Muscle of arm (tissue), 14 donors: ENCODE measurements at places on chromosomes 1 and 21.
A peak's percentile ranks its signal among the peaks of the same experiment; 100 is the strongest.

DNA sequence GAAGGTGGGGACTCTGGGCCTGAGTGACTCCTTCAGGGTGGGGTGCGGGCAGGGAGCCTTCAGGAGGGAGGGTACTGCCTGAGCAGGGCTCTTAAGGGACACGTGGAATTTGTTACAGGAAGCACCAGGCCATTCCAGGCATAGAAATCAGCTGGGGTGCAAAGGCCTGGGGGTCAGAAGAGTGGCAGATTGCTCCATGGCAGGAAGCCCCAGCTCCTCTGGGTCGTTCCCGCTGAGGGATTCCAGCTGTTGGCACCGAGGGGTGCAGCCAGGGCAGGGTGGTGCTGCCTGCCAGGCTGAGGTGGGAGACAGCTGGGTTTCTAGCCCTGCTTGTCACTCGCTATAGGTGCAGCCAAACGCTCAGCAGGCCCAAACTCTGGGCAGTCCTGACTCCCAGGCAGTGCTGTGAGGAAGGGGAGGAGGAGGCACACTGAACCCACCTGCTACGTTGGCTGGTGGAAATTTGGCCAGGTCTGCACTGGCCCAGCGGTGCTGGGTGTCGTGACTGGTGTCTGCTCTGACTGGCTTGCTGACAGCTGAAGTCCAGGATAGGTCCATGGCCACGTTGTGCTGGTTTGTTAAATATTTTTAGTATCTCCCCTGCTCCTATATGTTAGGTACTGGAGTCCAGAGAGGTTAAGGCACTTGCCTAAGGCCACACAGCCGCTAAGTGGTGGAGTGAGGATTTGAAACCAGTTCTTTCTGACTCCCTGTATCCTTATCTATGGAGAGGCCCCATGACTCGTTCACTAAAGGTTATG is 19.3 kb downstream of the TNFRSF1B start:
- no peak for DNase-seq

DNA sequence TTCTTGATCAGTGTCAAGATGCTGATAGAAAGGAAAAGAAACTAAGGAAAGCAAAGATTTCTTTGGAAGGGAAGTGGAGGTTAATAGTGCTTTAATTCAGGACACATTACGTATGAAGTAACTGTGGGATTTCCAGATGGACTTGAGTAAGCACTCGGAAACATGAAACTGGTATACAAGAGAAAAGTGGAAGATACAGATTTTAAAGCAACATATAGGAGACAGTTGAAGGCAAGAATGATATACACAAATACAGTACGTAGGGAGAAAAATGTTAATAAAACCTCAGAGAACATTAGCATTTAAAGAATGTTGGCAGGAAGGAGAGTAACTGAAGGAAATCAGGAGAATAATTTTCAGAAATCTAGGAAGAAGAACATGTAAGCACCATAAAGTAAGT is 730.9 kb upstream of the ADGRL2 start:
- no peak for DNase-seq

- no peak for DNase-seq
These were observed 31.2 kb upstream of the CFAP126 start for GRCh38 chr1:161398900-161399256.

DNA sequence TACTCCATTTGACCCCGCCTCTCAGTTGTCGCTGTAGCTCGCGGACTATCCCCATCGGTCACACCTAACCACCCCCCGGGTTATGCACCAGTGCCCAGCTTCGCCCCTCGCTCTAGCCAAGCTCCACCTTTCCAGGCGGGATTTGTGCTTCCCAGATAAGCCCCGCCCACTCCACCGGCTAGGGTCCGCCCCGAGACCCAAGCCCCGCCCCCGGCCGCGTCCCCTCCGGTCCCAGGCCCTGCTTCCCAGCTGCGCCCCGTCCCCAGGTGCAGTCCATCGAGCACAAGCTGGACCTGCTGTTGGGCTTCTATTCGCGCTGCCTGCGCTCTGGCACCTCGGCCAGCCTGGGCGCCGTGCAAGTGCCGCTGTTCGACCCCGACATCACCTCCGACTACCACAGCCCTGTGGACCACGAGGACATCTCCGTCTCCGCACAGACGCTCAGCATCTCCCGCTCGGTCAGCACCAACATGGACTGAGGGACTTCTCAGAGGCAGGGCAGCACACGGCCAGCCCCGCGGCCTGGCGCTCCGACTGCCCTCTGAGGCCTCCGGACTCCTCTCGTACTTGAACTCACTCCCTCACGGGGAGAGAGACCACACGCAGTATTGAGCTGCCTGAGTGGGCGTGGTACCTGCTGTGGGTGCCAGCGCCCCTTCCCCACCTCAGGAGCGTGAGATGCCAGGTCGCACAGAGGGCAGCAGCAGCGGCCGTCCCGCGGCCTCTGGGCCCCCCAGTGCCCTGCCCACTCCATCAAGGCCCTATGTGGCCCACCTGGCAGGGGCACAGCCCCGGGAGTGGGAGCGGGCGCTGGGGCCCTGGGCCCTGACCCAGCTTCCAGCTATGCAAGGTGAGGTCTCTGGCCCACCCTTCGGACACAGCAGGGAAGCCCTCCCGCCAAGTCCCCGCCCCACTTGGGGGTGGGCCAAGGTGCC is 23.9 kb downstream of the CITED4 start:
- DNase-seq = no peak

DNA sequence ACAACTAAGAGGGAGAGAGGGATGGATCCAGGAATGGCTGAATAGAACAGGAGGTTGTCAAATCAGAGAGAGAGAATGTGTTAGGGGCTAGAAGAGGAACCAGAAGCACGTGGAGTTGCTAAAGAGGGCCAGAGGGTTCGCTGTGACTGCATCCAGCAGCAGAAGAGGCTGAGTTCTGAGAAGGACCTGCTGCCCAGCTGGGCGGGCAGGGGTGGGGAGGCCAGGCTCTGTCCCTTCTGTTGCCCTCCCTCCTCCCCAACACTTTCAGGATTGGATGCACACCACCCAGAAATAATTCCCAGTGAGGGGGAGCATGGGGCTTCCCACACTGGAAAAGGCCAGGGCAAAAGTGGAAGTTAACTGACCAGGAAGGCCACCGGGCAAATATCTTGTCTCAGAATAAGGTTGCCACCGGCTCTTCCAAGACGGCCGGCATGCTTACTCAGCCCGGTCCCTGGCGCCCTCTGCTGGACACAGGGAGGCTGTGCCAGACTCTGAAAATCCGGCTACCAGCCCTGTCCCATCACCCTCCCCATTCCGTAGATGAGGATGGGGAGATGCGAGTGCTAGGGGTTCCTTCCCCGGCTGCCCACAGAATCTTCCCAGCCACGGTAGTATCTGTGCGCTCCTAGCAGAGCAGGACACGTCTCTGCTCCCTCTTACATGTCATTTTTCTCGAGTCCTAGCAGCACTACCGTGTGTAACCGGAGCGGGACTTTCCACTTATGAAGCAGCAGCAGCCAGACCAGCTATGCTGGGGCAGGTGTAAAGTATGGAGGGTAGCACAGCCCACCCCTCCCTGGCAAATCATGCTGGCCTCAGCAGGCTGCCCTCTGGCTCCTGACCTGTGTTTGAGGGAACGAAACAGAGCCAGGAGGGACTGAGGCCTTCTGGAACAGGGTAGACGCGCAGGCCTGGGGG is 46.8 kb upstream of the A3GALT2 start:
- peak; percentile 89 for DNase-seq

GRCh38 chr1:164586591-164586990 is 27.6 kb downstream of the PBX1 start:
- no peak for DNase-seq

DNA sequence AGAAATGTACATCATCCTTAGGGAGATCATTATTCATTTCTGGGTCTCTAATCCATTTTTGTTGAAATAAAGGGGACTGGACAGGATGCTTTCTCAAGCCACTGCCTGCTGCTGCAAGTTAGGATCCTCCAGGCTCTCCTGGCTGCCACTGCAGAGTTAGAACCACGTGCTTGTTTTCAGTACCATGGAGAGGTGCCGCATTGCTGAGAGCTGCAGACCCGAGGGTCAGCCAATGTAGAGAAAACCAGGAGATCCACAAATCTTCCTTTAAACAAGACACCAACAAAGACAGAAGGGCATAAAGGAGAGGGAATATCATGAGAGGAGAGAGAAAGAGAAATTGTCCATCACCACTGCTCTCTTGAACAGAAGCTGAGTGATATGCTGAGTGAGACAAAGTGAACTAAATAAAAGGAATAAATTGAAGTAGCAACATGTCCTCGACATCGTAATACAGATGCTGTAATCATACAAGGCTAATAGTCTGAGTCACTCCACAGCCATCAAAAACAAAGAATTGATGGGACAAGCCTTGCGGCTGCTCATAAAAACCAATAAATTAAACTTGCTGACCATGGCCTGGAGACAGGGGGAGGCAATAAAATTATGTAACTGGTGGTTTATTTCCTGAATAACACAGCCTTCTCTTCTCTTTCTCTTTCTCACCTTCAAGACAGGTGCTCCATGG is 255.7 kb downstream of the OMA1 start:
- DNase-seq = peak; percentile 45

- peak; percentile 60 for DNase-seq
These were observed 41.7 kb downstream of the UTP25 start for GRCh38 chr1:209869291-209870149.

DNA sequence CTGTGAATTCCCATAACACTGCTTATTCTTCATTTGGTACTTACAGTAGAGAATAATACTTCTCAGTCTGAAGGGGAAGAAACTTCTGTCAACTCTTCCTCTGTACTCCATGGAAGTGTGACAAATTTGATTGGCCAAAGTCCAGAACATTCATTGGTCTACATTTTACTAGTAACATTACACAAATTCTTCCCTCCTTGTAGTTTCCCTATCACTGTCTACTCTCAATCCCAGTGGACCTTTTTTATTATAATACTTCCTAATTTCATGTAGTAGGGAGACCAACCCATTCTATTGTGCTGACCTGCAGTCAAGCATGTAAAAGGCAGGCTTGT is 74.7 kb downstream of the ALG6 start:
- no peak for DNase-seq

DNA sequence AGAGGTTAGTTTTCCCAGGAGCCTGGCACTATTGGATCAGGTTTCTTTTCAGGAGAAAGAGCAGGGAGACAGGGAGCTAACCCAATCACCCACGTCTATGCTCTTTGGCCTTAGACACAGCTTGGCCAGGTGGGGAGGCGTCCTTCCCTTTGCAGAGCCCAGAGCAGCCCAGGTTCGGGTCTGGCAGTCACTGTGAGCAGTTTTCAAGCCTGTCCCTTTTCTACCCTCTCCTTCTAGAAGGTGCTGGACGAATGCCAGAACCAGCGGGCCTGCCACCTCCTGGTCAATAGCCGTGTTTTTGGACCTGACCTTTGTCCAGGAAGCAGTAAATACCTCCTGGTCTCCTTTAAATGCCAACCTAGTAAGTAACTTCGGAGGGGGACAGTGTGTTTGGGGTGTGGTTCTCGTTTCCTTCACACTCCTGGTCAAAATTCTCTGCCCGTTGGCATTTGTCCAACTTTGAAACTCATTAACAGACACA is 44.9 kb downstream of the EVA1C start:
- DNase-seq = no peak

DNA sequence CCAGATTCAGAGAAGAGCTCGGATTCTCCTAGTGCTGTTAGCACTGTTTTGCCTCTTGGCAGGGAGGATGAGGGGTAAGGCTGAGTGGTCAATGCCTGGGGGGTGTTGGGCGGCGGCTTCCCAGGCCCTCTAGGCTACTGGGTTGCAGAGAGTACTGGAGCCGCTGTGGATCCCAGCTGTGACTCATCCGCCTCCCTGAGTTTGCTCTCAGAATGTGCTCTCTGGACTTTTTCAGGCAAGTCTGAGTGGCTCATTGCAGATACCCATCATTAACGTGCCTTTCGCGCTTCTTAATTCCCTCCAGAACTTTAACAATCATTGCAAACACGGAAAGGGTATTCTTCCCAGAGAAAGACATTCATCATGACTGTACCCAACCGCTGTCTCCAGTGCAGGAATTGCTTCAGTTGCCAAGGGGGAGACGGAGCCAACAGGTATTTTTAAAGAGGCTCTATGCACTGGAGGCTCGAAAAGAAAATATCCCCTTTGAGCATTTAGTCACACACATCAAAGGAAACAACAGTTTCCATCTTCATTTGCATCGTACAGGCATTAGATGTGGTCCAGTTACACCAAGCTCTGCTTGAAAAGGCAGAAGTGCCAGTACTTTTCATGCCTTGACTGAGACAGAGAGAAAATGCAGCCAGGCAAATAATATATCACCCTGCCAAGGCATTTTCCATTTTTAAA is 14.4 kb upstream of the CAMTA1 start:
- no peak for DNase-seq
